ENCODE measurements at places on chromosomes 7 and 10.

GRCh38 chr7:114083166-114084001 lies 164.6 kb upstream of the PPP1R3A start:
- DNase-seq: no peak

- DNase-seq: no peak
Observed at GRCh38 chr7:155825336-155825735, 13.1 kb upstream of the SHH start.

- DNase-seq: no peak
Observed at GRCh38 chr7:130379532-130379920, 768 bp upstream of the CPA1 start.

DNA sequence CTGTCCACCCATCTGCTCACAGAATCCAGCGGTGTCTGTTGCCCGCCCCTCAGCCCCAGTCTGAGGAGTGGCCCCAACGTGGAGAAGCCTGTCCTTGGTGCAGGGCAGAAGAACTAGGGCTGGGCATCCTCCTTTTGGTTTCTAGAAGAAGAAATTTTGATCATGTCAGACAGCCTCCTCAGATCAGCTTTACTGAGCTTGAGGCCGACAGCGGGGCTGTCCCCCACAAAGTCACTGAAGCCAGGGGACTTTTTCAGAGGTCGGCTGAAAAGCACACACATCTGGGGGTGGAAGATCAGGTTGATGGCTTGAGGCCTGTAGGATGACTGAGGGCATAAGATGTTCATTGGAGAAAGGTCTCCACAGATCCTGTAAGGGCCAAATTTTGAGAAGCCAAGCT lies 767.9 kb downstream of the GRID1 start:
- DNase-seq: no peak

DNA sequence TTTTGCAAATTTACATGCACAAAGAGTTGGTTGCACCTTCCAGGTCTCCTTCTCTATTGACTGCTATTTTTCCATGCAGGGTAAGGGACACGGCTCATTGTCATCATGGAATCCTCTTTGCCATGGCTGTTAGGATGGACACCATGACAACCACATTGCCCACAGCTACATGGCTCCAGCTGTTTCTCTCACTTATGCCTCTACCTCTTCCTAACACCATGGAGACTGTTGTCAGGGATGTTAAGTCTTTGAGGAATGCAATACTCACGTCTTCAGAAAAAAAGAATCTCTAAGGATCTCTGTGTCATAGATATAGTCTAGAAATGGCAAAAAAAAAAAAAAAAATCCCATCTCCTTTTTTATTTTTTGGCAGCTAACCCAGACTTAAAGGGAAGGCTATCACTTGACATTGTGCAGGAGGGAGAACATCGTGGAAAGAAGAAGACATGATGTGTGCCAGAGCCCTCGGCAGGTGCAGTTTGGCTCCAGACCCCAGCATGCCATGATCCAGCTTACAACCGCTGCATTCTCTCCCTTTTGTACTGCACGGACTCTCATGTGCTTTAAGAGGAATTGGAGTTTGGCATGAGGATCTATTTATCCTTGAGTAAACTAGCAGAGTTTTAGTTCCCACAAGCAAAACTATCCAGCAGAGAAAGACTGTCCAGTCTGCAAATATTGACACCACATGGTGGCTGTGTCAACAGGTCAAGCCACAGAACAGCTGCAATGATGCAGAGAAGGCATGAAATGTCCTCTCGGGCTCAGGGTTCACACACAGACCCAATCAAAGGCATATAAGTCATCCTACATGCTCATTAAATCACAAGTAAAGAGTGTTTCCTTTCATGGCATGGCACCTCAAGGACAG lies 70.8 kb downstream of the FRMD4A start:
- DNase-seq: no peak

DNA sequence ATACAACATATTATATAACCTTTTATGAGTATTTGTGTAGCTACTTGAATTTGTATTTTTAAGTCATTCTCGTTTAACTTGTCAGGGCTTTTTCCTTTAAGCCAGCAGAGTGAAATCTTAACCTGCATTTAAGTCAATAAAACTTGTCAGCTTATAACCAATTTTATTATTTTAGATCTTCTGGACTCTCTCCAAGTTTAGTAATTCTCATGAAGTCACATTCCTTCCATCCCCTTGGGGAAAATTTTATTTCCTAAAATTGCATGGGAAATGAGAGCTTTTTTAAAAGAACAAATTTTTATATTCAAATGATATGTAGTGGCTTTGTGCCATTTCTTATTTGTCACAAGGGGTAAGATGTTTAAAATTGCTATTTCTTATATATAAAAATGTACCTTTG lies 74.0 kb downstream of the SEPTIN7 start:
- no peak for DNase-seq

GRCh38 chr7:140061607-140061930 lies 1.2 kb downstream of the PARP12 start:
- no peak for DNase-seq

DNA sequence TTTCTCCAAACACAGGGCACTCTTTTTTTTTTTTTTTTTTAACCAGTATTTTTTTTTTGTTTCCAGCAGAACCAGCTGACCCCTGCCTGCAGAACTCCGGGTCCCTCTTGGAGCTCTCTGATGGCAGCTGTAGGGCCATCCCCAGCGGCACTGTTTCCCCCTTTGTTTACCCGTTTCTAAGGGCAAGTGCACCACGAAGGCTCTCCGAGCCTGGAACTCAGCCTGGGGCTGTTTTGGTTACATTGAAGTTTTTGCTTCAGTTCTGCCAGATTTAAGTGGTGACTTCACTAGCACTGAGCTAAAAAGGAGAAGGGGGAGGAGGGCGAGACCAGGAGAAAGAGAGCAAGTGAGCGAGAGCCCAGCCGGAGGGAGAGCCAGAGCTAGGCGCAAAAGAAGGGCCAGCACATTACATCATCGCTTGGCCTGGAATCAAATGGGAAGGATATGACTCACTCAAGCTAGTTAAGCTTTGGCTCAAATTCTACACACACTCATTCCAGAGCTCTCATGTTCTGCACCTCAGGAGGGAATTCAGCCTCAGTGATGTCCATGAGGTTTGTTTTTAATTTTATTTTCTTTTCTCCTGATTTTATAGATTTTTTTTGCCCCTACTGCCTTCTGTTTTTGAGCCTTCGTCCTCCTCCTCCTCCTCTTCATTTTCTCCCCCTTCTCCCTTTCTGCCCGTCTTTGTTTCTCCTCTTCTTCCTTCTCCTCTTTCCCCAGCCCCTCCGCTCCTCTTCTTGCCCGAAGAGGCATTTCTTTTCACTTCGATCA lies 272.3 kb downstream of the TRIL start:
- DNase-seq: peak; percentile 10

DNA sequence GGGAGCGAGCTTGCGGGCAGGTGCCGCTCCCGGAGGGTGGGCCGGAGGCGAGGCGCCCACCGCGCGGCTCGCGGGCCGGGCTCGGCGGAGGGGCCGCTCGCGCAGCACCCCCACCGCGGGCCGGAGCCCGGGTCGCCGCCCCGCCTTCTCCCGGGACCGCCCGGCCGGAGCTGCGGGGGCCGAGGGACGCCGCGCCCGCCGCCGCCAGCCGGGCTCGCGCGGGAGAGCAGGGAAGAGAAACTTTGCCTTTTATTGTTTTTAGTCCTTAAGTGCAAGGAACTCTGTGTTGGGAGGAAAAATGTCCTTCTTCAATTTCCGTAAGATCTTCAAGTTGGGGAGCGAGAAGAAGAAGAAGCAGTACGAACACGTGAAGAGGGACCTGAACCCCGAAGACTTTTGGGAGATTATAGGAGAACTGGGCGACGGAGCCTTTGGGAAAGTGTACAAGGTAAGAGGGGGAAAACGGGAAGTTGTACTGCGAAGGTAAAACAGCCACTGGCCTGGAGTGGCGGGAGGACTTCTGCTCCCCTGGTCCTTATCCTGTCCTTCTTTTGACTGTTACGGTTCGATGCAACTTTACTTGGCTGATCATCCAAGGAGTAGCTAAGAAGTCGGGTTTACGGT lies 620 bp downstream of the SLK start:
- peak; percentile 13 for DNase-seq

DNA sequence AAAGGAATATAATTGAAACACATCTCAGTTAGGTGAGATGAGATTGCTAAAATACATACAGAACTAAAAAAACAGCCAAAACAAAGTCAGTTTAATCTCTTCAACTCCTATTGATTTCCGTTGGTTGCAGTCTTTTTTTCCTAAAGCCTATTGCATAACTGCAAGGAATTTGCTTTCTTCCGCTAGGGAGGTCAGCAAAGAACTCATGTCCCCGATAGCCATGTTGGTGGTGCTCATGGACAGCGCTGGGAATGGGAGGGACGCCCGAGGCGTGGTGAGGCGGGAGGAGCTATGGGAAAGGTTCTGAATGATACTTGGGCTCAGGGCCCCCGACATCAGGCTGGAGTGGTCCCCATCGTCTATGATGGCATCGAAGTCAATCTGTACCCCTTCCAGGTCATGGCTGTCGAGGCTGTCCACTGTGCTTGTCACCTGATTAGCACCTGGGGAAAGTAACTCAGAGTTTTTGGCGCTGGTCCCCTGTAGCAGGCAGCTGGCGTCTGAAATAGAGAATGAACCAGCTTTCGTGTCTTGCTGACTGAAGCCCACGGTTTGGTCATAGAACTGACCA lies 261.4 kb upstream of the INHBA start:
- DNase-seq: no peak

DNA sequence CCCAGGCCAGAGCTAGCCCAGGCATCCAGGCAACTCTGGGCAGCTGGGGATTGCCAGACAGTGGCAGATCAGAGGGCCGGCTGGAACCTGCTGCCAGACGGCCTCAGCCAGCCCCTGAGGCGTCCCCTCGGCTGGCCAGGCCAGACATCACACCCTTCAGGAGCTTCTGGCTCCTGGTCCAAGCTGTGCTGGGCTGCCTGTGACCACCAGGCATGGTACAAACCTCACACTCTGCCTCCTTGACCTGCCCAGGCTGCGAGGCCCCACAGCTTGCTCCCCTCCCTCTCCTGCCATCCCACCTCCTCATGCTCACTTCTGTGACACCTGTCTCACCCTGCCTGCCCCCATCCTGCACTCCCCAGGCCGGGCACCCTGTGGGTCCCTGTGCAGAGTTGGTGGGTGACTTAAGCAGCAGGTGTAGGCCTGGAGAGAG lies 5.7 kb downstream of the DEPP1 start:
- DNase-seq: no peak

- no peak for DNase-seq
Observed at GRCh38 chr10:125093199-125093973, 67.0 kb downstream of the CTBP2 start.

DNA sequence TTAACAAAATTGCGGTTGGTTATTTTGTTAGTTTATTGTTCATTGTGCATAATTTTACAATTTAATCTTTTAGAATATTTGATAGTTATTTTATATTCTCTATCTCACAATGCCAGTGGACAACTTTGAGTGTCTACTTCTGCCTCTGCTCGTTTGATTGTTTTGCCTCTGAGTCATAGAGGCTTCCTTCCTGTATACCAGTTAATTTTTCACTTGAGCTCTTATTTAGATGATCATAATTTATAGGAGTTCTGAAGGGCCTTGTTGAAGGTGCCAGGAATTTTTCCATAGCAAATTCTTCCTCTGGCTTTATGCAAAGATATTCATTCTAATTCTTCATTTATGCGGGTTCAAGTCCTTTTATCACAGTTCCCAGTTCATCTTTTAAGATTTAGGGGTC lies 5.2 kb upstream of the MALRD1 start:
- no peak for DNase-seq

DNA sequence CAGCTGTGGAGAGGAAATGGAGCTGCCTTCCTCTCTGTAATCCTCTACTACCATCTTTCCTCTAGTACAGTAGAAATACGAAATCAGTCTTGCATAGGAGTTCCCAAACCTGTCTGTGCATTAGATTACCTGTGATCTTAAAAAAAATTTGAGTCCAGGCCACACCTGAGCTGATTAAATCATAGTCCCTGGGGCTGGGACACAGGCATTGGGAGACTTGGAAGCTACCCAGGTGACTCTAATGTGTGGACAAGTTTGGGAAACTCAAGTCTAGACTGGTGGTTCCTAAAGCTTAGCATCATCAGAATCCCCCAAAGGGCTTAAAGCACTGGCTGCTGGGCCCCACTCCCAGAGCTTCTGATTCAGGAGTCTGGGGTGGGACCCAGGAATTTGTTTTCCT lies 152.7 kb upstream of the GLI3 start:
- DNase-seq: no peak

DNA sequence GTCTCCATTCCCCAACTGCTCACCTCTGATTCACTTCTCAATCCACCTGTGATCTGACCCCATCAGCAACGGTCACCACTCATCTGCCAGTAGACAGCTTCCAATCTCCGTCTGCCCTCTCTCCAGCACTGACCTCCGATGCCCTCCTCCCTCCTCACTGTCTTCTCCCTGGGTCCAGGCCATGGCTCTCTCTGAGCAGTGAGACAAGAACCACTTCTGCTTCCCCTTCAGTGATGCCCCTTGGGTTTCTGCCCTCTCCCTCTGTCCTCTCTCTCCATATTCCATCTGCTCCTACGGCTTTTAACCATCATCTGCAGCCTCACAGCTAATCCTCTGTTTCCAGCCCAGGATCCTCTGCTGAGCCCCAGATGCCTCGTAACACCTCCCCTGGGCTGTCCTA lies 55.5 kb upstream of the OPALIN start:
- DNase-seq: no peak

- no peak for DNase-seq
Observed at GRCh38 chr7:44430054-44430453, 60.4 kb downstream of the NUDCD3 start.

GRCh38 chr7:148014541-148014940 lies 576.0 kb upstream of the C7orf33 start:
- DNase-seq: no peak

- no peak for DNase-seq
Observed at GRCh38 chr10:100101192-100102076, 19.8 kb upstream of the CPN1 start.

- peak; percentile 75 for DNase-seq
Observed at GRCh38 chr10:92690211-92690914, 608 bp downstream of the HHEX start.

DNA sequence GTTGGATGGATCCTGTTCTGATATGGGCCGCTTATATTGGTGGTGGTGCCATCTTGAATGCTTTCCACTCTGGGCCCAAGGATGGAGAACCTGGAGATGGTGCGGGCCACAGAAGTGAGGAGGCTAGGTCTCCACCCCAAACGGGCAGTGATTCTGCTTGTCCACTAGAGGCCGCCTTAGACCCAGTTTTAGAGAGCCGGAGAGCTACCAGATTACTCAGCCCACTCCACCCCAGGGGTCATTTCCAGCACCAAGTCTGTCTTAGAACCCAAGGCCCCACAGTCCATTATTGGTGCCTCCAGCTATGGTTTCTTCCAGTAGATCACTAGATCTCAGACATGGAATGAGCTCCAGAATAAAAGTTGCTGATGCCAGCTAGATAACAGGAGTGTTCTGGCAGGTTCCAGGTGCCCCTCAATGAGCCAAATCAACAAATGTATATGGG lies 11.8 kb upstream of the CAMK2G start:
- DNase-seq: peak; percentile 87

DNA sequence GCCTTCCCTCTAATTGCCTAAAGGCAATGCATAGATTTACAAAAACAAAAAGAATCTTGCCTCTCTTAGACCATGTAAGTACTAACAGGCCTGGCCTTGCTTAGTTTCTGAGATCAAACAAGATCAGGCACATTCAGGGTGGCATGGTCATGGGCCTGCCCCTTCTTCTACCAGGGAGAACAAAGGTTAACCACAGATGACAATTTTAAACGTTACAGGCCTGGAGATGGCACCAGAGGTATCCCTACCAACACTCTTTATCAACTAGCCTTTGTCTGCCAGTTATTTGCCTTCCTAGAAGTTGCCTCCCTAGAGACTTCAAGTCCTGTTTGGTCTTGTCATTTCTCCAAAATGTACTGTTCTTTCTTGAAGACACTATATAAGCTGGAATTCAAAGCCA lies 252.6 kb downstream of the DOCK4 start:
- no peak for DNase-seq

GRCh38 chr10:49601857-49602256 lies 8.3 kb upstream of the SLC18A3 start:
- DNase-seq: no peak
